Stimulated activated effector memory CD8-positive, alpha-beta T cell treated with anti-CD3 and anti-CD28 coated beads, Interleukin-12 subunit alpha, Interleukin-12 subunit beta, amount 100 ng/mL, for 72 hours (primary cell): ENCODE measurements at places on chromosomes 1 and 21.

GRCh38 chr1:214514819-214515383 is 36.5 kb downstream of the PTPN14 start:
- DNase-seq, result no peak

DNA sequence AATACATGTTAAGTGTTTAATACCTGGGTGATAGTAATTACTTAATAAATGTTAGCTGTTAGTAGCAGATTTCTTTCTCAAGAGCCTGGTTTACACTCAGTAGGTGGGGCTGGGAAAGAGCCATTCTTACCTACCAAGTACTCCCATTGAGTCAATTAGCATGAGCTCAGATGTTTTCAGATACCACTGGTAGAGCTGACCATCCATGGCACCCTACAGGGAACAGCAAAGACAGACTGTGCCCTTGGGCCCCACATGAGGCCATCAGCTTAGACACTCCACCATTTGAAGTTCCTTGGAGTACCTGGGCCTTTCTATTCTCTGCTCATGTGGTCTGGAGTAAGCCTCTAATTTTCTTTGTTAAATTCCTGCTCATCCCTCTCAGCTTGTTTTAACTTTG is 179.3 kb downstream of the CACNA1E start:
- no peak for DNase-seq

DNA sequence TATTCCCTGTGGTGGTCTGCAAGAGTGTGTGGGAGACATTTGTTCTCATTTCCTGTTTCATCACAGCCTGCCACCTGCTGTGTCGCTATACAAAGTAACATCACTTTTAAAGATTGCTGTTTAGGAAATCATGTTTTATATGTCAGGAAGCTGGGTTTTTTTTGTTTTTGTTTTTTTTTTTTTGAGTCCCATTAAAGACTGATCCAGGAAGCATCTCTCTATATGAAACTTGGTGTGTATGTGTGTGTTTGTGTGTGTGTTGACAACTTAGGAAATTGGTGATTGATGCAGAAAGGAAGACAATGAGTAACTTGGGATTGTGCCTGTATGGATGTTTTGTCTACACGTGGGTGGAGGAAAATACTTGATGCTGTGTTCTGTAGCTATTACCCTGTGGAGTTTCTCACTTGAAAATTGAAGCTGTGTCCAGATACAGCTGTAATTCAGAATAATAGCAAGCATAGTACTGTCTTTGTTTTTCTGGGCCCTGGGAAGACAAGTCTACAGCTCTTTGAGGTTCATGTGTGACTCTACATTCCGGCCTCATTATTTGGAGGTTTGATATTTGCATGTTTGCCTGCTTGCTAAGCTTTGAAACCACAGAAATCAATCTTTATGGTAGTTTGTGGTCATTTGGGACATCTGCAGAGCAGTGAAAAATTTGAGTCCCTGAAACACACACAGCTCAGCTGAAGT is 47.9 kb downstream of the LAMC1 start:
- DNase-seq, result no peak

DNA sequence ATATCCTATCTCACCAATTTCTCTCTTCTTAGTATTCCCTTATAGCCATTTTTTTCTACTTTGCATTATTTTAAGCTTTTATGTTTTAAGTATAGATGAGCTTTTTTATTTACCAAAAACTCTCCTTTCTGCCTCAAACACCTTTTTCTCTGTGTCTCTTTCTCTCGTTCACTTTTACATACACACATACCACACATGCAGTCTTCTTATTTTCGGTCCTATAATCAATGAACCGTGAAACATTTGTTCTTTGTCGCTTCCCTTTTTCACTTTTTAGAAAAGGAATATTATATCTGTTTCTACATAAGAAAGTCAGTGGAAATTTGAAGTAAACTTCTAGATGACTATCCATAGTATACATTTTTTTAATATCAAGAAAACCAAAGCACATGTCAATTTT is 183.2 kb downstream of the MRPL39 start:
- no peak for DNase-seq

- no peak for DNase-seq
These were observed 507.2 kb upstream of the PBX1 start for GRCh38 chr1:164051782-164052181.

- DNase-seq, result no peak
These were observed 118.4 kb downstream of the KCNN3 start for GRCh38 chr1:154751690-154752089.

- no peak for DNase-seq
These were observed 78.5 kb downstream of the KIFAP3 start for GRCh38 chr1:169995993-169996392.

DNA sequence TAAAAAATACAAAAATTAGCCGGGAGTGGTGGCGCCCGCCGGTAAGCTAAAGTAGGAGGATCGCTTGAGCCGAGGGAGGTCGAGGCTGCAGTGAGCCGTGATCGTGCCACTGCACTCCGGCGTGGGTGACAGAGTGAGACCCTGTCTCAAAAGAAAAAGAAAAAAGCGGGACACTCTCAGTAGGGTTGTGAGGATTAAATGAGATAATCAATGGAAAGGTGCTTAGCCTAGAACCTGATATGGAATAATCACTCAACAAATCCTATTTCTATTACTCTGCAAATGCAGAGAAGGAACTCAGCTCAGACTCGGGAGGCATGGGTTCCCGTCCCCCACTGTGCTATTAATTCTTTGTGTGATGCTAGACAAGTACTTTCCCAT is 529 bp upstream of the LUZP1 start:
- no peak for DNase-seq

- no peak for DNase-seq
These were observed 219.5 kb downstream of the TPR start for GRCh38 chr1:186155594-186155993.

DNA sequence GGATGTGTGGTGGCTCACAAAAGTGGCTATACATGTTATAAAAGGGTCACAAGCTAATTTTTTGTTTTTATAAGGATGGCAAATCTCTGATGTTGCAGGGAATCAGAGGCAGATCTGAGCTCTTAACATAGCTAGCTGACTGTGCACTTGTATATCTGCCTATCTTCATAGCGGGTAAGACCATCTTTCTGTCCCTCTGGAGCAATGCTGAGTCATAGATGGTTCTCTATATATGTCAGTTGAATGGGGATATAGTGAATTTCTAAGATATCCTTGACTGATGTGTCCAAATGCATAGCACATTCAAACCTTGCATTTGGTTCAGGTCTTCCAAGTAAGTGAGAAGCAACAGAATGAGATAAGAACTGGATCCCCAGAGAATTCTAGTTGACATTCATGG is 272.6 kb upstream of the PROX1 start:
- DNase-seq, result no peak

- peak; percentile 95 for DNase-seq
These were observed at the start of gene AHCYL1 for GRCh38 chr1:109984456-109985246. AHCYL1 (plus strand) TSS chr1:109984765; CDS start chr1:109985053, 288 bp downstream.

DNA sequence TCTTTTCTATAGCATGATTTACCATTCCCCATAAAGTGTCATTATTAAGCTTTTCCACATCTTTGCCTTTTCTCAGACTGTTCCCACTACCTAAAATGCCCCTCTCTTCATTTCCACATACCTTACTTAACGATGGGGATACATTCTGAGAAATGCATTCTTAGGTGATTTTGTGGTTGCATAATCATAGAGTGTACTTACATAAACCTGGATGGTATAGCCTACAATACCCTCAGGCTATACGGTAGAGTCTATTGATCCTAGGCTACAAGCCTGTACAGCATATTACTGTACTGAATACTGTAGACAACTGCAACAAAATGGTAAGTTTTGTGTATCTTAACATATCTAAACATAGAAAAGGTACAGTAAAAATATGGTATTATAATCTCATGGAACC is 54.8 kb upstream of the MUTYH start:
- no peak for DNase-seq

DNA sequence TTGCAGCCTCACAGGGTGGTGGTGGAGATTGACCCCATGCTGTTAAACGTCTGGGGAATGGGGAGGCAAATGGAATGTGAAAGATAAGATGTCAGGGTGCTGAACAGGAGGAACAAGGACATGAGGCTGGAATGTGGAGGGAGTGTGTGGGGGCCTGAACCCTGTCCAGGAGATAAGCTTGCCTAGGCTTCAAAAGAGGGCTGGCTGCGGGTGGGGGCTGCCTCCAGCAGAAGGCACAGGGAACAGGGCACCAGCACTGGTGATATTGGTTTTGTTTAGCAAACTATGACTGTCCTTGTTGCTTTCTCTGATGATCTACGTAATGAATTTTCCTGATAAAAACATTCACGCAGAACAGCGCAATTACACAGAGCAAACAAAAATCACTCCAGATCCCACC is 52.4 kb upstream of the LRP8 start:
- DNase-seq, result no peak

GRCh38 chr1:240344918-240345317 is 253.2 kb downstream of the FMN2 start:
- no peak for DNase-seq

DNA sequence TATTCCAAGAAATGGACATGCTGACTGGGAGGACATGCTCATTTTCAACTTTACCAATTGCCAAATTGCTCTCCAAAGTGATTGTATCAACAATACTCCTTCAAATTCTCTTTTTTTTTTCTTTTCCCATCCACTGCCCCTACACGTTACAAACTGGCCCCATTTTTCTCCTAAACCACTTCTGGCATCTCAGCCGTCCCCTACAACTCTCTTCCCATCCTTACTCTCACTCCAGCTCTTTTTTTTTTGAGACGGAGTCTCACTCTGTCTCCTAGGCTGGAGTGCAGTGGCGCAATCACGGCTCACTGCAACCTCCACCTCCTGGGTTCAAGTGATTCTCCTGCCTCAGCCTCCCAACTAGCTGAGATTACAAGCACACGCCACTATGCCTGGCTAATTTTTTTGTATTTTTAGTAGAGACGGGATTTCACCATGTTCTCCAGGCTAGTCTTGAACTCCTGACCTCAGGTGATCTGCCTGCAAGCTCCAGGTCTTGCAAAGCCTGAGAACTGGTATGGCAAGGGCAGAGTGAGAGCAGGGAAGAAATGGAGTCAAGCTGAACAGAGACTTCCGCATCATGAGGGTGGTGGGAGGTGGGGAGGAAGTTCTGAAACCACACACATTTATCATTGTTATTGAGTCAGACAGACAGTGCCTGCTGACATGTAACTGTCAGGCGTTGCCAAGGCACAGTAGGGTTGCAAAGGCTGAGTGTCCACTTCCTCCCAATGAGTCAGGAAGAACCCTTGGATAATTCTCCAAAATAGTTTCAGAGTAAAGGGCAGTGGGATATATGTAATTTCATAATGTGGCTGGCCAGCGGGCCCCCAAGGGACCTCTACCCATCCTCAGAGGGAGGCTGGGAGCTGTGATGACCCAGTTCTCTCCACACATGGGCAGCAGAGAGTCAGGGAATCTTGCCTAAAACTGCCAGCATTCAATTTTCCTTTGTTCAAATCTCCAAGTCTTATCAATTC is 17.4 kb downstream of the CELA3A start:
- DNase-seq, result peak; percentile 73

GRCh38 chr1:59290193-59290949 is 6.5 kb upstream of the FGGY start:
- DNase-seq, result no peak

GRCh38 chr1:72037745-72038343 is 244.5 kb downstream of the NEGR1 start:
- no peak for DNase-seq

GRCh38 chr1:19683351-19683750 is 18.7 kb downstream of the HTR6 start:
- no peak for DNase-seq

GRCh38 chr1:221164951-221165838 is 286.0 kb downstream of the HLX start:
- DNase-seq, result no peak

DNA sequence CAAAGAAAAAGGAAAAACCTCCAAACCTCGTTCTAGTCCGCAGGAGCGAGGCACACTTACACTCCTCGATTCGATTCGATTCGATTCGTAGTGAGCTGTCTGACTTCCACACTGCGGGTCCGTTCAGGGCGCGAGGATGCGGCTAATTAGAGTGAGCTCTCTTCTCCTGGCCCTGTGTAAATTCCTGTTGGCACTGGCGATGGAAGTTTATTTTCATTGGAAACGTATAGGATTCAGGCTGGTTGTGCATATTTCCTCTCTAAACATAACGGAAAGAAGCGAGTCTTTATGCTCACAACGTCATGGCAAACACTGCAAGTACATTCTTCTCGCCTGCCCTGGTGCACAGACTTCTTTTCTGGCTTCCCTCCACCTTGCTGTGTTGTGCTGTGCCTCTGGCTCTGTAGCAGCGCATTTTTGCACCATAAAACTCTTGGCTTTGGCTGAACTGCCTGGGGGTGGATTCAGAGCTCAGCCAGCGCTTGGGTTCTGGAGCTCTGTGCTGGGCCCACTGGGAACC is 2.7 kb downstream of the HUNK start:
- no peak for DNase-seq

DNA sequence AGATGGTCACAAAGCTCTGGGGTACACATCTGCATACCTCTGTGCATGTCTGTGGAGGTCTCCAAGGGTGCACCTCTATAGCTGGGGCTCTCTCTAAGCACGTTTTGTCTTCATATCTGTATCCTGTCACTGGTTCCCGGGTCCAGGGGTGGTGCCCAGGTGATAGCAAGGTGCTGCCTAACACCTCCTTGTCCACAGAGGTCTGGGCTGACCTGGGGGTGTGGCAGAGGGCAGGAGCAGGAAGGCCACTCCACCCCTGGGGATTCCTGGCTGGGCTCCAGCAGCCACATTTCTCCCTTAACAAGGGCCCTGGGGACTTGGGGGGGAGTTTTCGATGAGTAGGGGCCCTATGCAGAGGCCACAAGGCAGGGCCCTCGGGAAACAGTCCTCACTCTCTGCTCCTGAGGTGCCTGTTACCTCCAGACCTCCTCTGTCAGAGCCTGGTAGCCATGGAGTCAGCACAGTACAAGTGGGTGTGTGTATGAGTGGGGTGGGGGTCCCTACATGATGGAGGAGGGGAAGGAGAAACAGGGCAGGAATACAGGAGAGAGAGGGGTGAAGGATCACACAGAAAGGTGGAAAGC is 7.0 kb upstream of the CDCP2 start:
- no peak for DNase-seq

DNA sequence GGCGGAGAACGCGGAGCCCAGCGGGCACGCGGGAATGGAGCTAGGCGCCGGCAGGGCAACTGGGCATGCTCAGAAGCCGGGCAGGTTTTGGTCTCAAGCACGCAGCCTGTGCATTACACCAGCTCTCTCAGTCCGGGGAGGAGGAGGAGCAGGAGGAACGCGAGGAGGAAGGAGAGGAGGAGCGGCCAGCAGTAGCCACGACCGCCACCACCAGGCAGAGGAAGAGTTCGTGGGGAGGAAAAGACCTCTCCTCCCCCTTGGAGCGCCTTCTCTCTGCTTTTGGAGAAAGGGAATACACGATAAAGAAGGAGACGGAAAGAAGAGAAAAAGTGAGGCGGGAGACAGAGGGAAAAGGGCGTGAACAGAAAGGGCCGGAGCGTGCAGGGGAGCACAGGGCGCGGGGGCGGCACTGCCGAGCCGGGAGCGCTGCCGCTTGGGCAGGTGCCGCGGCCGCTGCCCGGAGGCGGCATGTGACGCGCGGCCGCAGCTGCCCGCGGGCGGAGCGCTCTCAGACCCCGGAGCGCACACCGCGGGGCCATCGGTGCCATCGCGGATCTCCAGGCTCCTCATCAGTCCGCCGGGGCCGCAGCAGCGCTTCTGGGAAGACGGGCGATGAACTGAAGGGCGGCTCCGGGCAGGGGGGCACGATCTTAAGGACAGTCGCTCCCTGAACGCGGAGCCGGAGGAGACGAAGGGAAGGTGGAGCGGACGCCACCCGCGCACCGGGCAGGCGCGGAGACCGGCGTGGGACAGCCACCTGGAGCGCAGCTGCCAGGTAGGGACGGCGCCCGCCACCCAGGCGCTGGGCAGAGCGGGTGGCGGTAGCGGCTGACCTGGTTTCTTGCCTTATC is at the start of gene CHRM3:
Gene CHRM3 (plus strand): TSS at position 116 of the 851 bp plus-strand sequence. CDS start 520,884 bp downstream, outside the sequence.
- no peak for DNase-seq

GRCh38 chr1:239739919-239740318 is 351.8 kb upstream of the FMN2 start:
- no peak for DNase-seq
